GM03348 (cell line): ENCODE measurements at places on chromosomes 1 and 21.

- no peak for DNase-seq
These were observed 6.2 kb downstream of the C1orf210 start for GRCh38 chr1:43279161-43279560.

GRCh38 chr1:28155628-28156027, 20.9 kb downstream of the PTAFR start:
- no peak for DNase-seq

GRCh38 chr1:209890641-209891330, 47.2 kb upstream of the SYT14 start:
- DNase-seq, result peak; percentile 7

- no peak for DNase-seq
These were observed 30.6 kb upstream of the MARK1 start for GRCh38 chr1:220497220-220497947.

GRCh38 chr1:244839656-244840055, 4.2 kb downstream of the COX20 start:
- no peak for DNase-seq

DNA sequence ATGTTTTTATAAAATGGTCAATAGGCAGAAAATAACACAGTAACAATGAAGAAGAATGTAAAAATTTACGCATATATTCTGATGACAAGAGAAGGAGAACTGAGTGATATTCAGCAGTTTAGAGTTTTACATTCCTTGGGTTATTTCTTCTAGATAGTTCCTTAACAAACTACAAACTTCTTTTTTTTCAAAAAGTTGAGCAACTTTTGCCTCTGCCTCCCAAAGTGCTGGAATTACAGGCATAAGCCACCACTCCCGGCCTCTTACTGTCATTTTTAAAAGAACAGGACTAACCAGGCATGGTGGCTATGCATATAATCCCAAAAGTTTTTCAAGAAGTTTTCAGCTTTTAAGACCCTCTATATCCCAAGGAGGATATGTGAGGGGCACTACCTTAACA, 32.9 kb downstream of the ARNT start:
- peak; percentile 5 for DNase-seq
